ENCODE measurements at places on chromosomes 6 and 20.

- no peak for DNase-seq
These were observed 166.3 kb upstream of the TSHZ2 start for GRCh38 chr20:52805843-52806242.

DNA sequence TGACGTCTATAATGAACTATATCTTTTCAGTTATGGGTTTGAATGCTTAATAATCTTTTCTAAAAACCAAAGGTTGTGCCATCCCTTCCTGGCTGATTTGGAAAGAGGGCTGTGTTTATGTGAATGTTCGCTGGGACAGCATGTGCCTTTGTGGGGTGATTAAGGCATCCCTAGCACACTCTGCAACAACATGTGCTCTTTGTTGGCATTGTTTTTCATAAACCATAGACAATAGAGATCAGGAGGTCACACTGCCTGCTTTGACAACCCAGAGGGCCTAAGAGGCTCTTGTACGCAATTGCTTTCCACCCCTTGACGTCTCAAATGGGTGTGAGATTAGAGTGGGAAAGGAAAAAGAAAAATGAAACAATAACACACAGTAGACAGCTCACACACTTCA is 116.0 kb downstream of the LRRC1 start:
- DNase-seq, result no peak

DNA sequence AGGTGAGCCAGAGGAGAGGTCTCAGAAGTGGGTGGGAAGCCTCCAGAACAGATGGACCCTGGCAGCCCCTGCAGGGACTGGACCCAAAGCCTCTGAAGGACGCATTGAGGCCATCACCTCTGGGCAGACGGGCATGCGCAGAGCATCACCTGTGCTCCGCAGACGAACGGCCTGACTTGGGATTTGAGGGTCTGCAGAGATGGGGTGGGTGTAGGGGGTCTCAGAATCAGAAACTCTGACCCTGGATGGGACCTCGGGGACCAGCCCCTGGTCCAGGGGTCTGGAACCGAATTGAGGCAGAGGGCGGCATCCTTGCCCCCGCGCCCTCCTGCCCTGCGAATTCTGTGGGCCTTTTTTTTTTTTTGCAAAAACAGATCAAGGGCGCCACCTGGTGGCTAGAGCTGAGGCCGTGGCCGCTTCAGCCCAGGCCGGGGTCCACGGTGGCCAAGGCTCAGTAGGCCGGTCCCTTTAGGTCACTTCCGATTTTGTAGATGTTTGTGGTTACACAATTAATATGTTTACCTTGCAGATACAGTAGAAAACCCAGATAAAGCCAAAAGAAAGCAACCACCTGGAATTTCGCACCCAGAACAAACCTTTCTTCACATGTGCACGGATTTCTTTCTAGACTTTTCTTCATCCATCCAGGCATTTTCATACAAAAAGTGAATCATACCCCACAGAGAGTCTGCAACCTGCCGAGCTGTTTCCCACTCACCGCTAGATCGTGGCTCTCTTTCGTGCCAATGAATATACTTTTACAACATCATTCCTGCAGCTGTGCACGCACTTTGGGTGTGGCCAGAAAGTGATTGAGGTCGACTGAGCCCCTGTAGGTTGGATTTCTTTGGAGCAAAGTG is 25.9 kb downstream of the ZBP1 start:
- DNase-seq, result no peak

- no peak for DNase-seq
These were observed 127.6 kb upstream of the DUSP22 start for GRCh38 chr6:164720-165119.

DNA sequence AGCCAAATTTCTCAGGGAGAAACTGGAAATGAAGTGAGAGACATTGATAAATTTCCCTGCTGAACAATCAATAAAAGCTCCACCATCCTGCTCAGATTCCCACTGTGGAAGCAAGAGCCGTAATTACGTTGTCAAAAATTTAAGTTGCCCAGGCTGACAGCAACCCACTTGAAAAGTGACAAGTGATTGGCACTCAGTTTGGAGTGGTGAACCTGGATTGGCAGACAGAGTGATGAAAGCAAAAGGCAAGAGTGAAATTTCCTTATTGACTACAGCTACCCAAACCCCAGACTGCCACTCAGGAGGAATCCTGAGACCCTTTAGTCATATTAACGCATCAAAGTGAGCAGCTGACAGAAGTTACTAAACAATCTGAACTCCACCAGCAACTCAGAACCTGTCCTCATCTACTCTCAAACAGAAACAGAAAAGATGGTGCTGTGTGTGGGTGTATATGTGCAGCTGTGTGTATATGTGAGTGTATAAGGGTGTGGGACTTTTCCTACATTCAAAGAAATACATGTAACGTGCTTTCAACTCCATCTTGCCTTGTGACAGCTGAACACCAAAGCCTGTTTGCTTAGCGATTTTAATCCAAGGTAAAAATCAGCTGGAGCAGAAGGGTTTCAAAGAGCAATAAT is 157.4 kb downstream of the PKHD1 start:
- DNase-seq, result no peak

DNA sequence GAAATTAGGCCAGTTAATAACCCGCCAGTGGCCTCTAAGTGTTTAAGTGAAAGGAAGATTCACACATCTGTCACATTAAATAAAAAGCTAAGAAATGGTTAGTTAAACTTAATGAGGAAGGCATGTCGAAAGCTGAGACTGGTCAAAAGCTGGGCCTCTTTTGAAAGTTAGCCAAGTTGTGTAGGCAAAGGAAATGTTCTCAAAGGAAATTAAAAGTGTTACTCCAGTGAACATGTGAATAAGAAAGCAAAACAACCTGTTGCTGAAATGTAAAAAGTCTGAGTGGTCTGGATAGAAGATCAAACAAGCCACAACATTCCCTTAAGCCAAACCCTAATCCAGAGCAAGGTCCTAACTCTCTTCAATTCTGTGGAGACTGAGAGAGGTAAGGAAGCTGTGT is 10.9 kb upstream of the MTRF1L start:
- no peak for DNase-seq

Data from foreskin keratinocyte (primary cell).